Activated T-cell treated with anti-CD3 and anti-CD28 coated beads, Interleukin-2, amount 50 U/mL, for 72 hours (primary cell): ENCODE measurements at places on chromosomes 1 and 21.
A peak's percentile ranks its signal among the peaks of the same experiment; 100 is the strongest.

DNA sequence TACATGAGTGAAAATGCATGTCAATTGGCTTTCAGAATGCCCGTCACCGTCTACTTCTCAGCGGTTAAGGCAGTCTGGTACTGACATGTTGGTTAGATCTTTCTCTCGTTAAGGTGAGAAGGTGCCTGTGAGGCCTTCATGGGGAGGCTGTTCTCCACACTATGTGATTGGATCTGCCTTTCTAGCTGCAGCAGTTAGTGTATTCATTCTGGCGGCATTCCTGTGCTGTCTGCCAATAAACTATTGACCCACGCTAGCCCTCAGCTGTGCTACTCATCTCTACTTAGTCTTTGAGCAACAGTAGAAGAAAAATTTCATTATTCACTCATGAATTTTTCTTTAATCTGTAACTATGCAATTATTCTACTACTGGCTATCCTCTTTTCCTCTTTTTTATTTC is 32.0 kb downstream of the CCSAP start:
- no peak for DNase-seq

- peak; percentile 25 for DNase-seq
These were observed 2.0 kb downstream of the ADAMTS1 start for GRCh38 chr21:26842974-26843932.

DNA sequence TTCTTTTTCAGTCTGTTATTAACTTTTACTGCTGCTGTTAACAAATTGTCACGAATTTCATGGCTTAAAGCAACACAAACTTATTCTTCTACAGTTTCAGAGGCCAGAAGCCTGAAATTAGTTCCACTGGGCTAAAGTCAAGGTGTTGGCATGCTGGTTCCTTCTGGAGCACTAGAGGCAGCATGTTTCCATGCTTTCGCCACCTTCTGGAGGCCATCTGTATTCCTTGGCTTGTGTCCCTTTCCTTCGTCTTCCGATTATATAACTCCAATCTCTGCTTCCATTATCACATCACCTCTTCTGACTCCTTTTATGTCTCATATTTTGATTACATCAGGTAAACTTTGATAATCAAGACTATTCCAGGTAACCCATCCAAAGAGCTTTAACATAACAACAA is 1742.1 kb downstream of the BRINP3 start:
- DNase-seq, result no peak

DNA sequence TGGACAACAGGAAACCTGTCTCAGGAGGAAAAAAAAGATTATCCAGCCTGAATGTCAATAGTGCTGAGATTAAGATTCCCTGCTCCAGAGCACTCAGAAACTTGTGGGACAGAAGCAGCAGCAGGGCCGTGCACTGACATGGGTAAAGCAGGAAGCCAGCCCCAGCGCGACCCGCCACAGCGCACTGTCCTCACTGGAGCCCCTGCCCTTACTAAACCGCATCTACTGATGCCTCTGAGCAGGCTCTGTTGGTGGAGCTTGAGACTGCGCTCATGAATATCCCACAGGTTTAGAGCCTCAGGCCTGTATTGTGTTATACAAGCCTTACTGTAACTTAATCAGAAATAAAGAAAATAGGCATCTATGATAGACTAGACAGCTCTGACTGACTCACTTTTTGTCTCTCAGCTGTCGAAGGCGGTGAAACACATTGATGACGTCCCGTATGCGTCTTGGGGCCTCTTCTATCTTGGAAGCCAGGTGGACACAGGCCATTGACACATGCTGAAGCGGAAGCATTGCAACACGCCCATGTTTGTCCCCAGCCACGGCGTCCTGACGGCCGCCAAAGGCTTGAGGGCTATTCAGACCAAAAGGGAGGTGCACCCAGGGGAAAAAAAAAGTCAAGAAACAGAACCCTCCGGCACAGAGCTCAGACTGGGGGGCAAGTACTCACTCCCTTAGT is 1.2 kb downstream of the CCNL2 start:
- no peak for DNase-seq

- peak; percentile 62 for DNase-seq
These were observed 553 bp downstream of the TTC3 start for GRCh38 chr21:37073417-37074196.

DNA sequence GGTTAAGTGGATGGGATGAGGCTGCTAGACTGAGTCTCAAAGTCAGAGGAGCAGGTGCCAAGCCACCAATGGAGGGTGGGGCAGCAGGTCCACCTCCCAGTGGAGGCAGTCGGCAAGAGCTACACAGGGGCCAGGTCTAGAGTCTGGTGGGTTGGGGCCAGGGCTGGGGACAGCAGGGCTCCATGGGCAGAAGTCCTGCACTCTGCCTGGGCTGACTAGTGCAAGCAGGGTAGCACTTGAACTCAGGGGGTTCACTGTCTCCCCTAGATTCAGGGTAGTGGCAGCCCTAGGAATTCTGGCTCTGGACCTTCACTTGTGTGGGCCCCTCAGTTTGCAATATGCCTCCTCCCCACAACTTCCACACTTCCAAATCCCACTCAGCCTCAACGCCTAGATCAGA is 66.2 kb downstream of the SYT6 start:
- no peak for DNase-seq

- no peak for DNase-seq
These were observed 27.2 kb upstream of the KIAA0040 start for GRCh38 chr1:175219774-175220173.

DNA sequence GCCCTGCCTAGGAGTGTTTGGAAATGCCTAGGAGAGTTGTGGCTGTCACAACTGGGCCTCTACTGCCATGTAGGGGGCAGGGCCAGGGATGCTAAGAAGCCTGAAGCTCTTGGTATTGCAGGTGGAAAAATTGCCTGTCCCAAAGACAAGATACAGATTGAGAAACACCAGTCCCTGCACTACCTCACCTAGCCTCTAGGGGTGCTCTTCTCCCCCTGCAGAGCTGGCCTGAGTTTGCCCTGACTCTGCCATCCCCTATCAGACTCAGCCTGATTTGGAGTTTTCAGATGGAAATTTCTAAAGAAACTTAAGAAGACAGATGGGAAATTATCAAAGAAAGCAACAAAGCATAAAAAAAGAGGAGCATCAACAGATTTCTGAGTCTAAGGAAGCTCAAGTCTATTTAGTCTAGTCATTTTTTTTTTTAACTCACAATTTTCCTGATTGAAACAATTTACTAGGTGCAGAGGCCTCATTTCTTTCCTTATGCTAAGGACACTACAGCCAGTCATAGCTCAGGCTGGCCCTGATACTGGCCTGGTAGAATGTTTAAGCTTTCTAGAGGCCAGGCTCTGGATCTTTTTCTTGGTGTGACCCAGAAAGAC is 61.4 kb upstream of the LRRN2 start:
- DNase-seq, result peak; percentile 52

DNA sequence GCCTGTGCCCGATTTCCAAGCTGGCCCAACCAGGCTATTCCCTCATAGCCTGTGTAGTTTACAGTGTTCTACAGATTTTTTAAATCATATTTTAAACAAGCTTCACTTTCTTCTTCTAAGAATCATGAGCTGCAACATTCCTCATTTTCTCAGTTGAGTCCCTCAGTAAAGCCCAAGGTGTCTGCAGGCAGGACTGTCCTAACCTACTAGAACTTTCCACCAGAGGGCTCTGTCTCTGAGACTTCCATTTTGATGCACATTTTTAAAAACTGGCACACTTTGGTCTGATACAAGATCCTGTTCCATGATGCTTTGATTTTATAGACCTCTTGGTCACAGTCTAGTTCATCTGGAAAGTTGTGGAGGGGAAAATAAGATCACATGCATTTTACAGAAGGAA is 21.6 kb upstream of the SLAMF6 start:
- peak; percentile 35 for DNase-seq

- no peak for DNase-seq
These were observed 135.8 kb upstream of the B3GALT2 start for GRCh38 chr1:193322211-193322610.

DNA sequence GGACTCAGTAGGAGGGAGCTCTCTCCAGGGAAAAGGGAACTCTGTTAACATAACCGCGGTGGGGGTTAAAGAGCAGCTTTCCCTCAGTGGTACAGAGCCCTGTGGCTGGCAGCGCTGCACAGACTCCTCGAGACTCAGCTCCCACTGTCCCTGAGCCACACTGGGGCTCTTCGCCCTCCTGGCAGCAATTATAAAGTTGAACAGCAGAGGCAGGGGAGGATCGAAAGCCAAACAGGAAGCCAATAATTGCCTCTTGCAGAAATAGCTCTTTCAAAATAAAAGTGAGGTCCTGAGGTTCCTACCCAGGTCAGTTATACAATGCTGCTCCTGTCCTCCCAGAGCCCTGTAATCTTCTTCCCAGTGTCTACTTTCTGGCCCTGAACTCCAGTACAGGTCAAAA is 77.0 kb downstream of the FAM78B start:
- no peak for DNase-seq

DNA sequence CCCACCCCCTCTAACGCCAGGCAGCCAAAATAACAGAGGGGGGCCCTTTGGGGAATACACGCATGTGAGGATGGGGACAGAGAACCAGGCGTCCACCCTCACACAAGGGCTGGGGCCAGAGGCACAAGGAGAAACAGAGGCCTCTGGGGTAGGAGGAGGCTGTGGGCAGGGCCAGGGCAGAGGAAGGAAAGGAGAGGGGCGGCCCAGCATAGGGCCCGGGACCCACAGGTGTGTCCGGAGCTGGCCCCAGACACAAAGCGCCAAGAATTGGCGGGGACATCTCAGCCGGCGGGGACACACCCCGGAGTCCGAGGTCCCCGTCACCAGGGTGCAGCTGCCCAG is 6.7 kb downstream of the PLEKHG5 start:
- DNase-seq, result no peak
